ENCODE measurements at places on chromosomes 4 and X.
A peak's percentile ranks its signal among the peaks of the same experiment; 100 is the strongest.

GRCh38 chrX:48791063-48791820 lies 4.9 kb downstream of the GATA1 start:
- no peak for DNase-seq

DNA sequence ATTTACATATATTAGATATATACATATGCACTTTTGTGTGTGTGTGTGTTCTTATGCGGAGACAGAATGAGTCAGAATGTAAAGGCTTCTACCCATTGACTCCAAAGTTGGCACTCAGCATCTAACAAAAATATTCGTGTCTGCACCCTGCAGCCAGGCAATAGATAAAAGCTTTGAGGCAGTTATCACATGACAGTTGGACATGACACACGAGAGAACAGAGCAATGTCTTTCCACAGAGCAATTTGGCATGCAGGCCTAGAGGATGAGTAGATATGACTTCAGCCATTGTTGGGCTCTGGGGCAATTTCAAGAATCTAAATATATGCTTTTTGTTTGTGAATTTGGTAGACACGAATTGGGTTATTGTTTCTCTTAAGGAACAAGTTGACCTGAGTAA lies 391.2 kb downstream of the SLITRK2 start:
- DNase-seq = no peak

DNA sequence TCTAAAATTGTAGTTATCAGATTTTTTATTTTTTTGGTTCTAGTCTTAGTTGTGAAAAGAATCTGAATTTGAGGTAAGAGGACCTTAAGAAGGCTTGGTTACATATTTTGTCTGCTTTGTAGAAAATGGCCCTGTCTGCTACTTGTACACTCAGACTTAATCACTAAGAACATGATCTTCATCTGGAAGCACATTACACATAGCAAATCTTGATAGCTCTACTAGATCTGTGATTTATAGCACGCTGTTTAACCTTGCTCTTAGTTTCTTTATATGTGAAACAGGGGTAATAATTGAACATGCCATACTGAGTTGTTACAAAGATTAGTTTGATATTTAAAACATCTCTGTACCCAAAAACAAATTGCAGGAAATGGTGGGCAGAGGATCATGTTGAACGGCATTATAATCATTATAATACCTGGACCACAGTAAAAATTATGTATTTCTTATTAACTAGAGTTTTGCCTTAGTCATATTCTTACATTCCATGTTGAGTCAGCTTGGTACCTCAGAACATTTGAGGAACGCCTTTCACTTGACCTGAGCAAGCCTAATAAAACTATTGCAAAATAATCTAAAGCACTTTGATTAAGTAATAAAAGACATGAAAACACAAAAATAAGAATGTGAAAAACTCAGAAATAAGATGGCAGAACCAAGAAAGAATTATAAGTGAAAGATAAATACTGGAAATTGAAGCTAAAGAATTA lies 738.0 kb upstream of the AADAT start:
- no peak for DNase-seq

GRCh38 chr4:143819029-143819428 lies 86.3 kb downstream of the GYPE start:
- no peak for DNase-seq

- DNase-seq = no peak
Observed at GRCh38 chr4:10579648-10580047, 104.9 kb downstream of the CLNK start.

DNA sequence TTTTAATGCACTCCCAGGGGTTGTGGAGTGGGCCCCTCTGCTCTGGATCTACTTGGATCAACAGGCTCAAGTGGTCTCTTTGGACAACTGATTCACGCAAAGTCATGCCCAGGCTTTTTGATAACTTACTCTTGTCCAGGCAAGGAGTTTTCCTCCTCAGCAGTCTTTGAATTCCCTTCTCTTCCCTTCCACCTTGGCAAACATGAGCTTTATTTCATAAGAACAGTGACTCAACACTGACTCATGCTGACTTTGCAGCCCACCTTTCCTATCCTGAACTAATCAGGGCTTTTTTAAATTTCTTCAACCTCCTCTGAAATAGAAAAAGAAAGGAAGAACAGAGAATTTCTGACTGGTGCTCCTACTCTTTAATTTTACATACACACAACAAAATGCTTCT lies 132.1 kb upstream of the LDB2 start:
- DNase-seq = no peak

GRCh38 chr4:41360921-41361793 lies 104.4 kb downstream of the UCHL1 start:
- DNase-seq = no peak

- DNase-seq = no peak
Observed at GRCh38 chrX:31371956-31372355, 300.1 kb upstream of the FTHL17 start.

DNA sequence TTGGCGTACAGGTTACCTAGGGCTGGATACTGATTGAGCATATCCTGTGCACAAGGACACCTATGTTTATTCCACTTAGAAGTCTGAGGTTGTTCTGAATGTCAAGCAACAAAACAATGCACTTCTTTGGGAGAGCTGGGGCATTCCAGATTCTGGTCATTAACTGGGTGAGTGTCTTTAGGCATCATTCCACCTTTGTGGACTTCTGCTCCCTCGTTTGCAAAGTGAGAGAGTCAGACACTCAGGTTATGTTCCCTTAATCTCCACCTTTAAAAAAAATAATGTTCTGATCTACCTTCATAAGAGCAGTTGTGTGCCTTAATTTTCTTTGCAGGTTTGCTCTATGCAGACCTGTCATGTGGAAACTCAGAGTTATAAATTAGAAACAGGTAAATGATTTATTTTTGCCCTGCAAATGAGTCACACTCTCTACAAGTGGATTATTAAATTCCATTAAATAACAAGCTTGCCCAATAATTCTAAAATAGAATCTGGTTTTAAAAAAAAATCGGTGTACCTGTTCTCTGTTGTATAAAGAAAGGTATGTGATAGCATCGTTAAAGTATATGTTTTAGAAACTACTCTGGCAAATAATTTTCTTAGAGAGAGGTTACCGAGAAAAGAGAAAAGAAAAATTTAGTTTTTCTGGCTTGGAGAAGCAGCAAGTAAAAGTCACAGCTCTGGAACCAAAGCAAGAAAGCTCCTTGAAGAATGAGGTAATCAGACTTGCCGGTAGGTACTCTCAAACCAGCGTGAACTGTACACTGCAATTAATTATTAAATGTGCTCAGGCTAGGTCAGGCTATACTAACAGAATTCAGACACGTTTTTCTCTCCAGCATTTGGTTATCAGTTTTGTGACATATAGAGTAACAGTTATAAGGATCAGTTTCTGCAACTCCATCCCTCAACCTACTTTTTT lies 93.2 kb downstream of the SORBS2 start:
- DNase-seq = no peak

DNA sequence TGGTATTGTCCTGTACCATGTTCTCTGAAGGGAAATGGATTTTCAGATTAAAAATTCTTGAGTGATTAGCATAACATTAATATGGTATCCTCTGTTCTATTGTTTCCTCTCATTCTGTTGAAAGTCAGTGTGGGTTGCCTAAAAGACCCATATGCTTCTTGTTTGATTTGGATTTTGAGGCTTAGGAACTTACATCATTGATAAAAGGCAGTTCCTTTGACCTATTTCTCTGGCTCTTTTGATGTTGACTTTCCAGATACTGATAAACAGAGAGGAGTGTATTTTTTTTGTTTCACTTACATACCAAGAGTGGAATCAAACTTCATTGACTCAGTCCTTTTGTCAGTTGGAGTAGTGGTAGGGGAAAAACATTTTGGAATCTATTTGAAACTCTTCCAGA lies 32.8 kb downstream of the TMEM144 start:
- DNase-seq = no peak

GRCh38 chrX:29952016-29952415 lies 263.3 kb upstream of the MAGEB2 start:
- DNase-seq = no peak

DNA sequence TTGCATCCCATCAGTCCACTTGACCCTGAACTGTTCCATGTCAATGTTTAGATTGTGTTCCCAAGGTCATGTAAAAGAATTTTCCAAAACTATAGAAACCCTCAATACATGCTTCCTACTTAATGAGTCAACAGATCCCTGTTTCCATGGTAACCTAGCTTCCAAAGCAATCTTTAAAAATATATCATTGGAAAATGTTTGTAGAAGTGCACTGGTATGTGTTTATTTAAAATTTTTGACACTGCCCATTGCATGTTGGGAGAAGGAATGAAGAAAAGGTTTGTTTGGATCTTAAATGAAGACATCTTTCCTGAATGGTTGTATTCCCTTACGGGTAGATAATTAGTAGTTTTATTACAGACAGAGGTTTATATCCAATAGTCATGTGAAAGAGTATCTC lies 345.3 kb downstream of the GABRG1 start:
- no peak for DNase-seq

DNA sequence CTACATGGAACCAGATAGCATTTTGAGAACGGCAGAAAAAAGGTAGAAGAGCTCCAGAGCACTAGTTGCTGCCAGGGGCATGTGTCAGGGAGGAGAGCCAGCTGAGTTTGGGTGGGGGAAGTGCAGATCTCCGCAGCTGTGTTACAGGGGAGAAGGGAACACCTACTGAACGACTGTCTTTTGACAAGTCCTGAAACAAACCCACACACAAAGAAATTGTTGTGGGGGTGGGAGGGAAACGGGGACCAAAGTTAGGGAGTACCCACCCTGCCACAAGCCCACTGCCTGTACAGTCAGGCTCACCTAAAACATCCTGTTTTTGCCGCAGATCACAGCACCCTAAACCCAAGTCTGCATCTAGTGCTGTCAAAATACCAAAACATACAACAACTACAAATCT lies 55.5 kb downstream of the LEF1 start:
- DNase-seq = peak; percentile 81

DNA sequence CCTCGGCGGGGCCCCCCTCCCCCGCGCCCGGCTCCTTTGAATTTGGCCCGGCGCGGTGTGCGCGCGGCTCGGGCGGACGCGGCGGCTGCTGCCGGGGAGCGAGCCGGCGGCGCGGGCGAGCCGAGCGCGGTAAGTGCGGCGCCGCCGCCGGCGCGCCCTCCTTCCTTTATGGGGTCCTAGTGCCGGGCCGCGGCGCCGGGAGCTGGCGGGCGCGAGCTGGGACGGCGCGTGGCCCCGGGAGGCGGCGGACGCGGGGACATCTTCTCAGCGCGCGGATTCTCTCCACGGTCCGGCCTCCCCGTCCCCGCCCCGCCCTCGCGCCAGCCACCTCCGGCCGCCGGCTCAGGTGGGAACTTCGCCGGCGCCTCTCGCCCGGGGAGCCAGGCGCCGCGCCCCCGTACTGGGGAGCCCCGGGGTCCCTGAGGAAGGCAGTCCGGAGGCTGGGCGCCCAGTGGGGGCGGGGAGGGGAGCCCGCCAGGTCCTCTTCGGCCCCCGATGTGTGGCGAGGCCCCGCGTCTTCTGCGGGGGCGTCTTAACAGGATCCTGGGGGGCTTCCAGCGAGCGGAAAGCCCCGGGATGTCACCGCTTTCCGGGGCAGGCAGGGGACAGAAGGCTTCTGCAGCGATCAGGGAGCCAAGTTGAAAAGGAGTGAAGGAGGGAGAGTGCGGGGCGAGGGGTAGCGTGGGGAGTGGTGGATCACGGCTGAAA lies 98.4 kb upstream of the TENM3 start:
- no peak for DNase-seq

- no peak for DNase-seq
Observed at GRCh38 chr4:1761130-1761689, 31.9 kb upstream of the FGFR3 start.

GRCh38 chrX:8484360-8484949 lies 19.8 kb downstream of the VCX3B start:
- no peak for DNase-seq

GRCh38 chr4:98098764-98099163 lies 44.5 kb downstream of the STPG2 start:
- DNase-seq = no peak

- DNase-seq = no peak
Observed at GRCh38 chr4:104531390-104531789, 36.7 kb upstream of the CXXC4 start.

- no peak for DNase-seq
Observed at GRCh38 chr4:26294904-26295303, 25.9 kb upstream of the RBPJ start.

GRCh38 chr4:180217070-180217469 lies 2026.1 kb upstream of the TENM3 start:
- no peak for DNase-seq

- no peak for DNase-seq
Observed at GRCh38 chr4:106038012-106038411, 142.7 kb downstream of the NPNT start.

DNA sequence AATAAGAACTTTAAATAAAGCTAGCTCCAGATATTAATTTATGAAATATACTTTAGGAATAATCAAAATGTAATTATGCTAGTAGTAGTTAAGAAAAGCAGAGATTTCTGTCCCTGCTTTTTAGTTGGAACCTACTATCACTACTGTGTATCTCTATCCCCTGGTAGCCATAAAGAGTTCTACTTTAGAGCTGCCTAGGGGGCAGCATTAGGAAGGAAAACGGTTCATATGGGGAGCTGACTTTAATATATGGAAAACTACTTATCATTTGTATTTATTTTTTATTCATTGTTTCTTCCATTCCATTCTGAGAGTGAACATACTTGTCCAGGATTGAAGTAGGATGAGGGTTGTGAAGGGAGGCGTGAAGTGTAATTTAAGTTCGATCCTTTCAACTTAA lies 40.9 kb downstream of the CPEB2 start:
- no peak for DNase-seq

DNA sequence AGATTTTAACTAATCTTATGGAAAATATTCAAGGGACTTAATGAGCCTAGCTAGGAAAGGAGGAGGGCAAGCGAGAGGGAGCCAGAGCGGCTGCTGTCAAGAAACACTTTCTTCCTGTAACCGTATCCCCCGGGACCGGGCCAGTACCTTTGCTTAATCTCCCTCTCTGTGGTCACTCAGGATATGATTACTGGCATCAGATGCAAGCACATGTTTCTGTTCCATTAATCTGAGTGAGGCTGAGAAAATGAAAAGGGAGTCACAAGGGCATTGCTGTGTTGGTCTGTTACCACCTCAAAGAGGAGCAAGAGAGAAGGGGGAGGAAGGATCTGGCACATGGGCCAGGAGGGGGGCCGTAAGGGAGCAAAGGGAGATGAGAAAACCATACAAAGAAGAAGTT lies 356.7 kb upstream of the GATB start:
- no peak for DNase-seq

DNA sequence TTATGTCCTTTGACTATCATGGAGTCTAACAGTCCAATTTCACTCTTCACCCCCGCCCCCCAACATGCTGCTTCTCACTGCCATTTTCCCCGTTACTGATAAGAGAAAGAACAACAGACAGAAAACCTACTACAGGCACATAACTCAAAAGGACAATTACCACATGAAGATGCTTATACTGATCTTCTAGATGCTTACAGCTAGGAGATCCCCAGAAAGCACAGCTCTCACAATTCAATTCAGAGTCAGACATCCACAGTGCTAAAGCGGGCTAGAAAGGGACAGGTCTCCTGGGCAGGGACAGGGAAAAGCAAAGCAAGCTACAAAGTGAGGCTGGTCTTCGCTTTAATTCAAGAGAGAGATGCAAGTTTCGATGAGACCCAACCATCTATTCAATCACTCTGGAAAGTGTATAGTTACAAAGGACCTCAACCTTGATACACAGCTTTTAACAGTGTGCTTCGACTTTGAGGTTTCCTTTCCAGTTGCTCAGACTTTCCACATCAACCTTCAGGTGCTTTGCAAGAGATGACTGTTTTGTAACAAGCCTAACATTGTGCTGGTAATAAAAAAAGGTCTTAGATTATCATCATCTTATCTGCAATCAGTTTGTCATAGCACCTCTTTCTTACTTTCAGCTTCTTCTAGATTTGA lies 60.9 kb downstream of the LEF1 start:
- DNase-seq = peak; percentile 82

GRCh38 chr4:163755013-163755412 lies 260.5 kb downstream of the TMA16 start:
- peak; percentile 18 for DNase-seq
